Activated naive CD8-positive, alpha-beta T cell treated with anti-CD3 and anti-CD28 coated beads, Interleukin-2, amount 50 U/mL, for 16 hours (primary cell): ENCODE measurements at places on chromosomes 1 and 21.

DNA sequence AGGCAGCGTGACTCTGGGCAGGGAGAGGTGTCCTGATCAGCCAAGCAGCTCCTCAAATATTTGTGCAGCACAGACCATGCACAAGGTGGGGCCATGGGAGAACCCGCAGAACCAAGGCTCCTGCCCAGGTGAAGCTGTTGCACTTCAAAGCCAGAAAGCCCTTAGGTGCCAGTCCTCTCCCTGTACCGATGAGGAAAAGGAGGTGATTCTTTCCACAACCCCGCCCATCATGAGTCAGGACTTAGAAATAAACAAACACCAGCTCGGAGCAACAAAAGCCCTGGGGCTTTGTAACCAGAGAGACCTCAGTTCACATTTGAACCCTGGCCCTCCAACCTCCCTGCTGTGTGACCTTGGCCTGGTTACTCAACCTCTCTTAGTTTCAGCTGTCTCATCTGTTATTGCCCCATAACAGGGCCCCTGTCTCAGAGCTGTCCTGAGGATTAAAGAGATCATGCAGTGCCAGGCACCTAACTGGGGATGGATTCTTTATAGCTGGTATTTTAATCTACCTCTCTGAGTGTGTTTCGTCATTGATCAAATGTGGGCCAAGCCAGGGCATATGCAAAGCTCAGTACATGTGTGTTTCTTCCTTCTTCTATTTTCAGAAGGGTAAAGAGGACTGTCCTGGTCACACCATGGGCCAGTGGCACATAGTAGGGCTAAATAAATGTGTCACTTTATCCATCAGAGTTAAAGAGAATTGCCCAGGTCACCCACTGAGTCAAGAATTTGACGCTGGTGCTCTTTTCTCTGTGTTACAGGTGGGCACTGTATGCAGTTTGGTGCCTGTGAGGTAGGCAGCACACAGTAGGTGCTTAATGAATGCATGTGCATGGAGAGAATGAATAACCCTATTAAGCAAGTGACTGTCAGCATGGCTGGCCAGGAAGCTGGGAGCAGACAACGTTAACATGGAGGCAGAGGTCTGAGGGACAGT lies 1.4 kb downstream of the LDLRAD1 start:
- no peak for DNase-seq

- no peak for DNase-seq
These were observed 981.7 kb upstream of the B3GALT2 start for GRCh38 chr1:194167956-194168640.

GRCh38 chr1:199460933-199461332 lies 566.6 kb upstream of the NR5A2 start:
- no peak for DNase-seq

DNA sequence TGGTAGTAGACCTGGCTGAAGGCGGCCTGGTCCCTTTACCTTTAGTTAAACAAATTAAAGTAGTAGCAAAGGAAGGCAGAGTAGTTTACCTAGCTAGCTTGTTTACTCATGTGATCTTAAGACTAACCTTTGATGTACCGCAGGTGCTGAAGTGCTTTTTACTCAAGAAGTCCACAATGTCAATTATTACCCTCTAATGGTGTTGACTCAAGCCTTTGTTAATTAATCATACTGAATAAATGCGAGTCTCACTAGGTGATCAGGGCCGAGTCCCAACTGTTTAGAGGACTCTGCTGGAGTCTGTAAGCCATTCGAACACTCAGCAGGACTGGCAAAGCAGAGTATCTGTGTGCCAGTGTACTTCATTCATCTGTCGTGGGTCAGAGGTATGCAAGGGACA lies 381.1 kb upstream of the NCAM2 start:
- no peak for DNase-seq

DNA sequence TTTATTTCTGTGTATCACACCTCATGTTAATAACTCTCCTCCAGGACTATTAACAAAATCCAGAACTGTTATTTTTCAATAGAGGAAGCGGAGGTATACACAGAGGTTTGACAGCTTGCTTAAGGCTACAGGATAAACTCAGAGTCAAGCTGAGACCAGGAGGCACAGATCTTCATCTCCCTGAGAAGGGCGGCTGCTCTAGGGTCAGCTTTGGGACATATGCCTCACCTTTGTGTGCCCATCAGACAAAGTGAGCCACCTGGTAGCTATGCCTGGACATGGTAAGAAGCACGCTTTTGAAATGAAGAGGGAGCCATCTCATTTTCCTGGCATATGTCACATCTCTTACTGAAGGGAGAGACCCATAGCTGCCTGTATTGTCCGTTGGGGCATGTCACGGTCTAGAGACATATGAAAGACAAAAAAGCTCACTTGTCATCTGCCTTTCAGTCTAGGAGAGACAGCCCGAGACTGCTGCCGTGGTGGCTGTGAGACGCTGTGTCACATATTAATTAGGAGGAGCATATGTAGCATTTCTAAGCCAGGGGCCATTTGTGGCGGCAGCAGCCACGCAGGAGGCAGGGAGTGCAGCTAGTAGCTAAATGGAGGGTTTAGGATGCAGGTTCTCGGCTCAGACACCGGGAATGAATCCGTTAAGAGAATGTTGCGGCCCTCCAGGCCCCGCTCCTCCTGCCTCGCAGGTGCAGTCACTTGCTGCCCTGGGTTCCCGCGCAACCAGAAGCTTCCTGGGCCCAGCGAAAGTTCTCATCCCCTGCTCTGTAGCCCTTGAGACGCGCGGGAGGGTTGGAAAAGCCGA lies 161.3 kb upstream of the C1orf21 start:
- no peak for DNase-seq

- peak; percentile 27 for DNase-seq
These were observed 495 bp downstream of the PI4KB start for GRCh38 chr1:151326619-151327222.

GRCh38 chr1:77012066-77012465 lies 144.8 kb downstream of the ST6GALNAC5 start:
- no peak for DNase-seq

GRCh38 chr1:167328816-167329483 lies 108.3 kb downstream of the POU2F1 start:
- DNase-seq = no peak

DNA sequence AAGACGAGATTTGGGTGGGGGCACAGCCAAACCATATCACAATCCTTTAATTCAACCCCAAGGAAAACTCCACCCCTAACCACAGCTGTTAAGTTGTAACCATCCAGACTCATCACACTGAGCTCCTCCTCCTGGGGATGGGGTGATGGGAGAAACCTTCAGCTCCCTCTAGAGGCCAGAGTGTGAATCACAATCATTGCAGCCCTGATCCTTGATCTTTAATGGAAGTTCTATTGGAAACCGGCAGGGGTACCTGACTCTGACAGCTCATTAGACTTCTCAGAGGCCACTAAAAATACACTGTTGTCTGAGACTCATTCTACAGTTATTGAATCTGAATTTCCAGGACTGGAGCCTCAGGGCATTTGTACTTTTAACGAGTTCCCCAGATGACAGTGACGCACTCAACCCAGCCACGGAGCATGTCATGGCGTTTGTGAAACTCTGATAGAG lies 127.2 kb downstream of the IGSF21 start:
- no peak for DNase-seq

- DNase-seq = no peak
These were observed 49.9 kb downstream of the CHRM3 start for GRCh38 chr1:239436286-239436685.

- no peak for DNase-seq
These were observed 128.2 kb downstream of the ATP5PO start for GRCh38 chr21:33787431-33787830.

DNA sequence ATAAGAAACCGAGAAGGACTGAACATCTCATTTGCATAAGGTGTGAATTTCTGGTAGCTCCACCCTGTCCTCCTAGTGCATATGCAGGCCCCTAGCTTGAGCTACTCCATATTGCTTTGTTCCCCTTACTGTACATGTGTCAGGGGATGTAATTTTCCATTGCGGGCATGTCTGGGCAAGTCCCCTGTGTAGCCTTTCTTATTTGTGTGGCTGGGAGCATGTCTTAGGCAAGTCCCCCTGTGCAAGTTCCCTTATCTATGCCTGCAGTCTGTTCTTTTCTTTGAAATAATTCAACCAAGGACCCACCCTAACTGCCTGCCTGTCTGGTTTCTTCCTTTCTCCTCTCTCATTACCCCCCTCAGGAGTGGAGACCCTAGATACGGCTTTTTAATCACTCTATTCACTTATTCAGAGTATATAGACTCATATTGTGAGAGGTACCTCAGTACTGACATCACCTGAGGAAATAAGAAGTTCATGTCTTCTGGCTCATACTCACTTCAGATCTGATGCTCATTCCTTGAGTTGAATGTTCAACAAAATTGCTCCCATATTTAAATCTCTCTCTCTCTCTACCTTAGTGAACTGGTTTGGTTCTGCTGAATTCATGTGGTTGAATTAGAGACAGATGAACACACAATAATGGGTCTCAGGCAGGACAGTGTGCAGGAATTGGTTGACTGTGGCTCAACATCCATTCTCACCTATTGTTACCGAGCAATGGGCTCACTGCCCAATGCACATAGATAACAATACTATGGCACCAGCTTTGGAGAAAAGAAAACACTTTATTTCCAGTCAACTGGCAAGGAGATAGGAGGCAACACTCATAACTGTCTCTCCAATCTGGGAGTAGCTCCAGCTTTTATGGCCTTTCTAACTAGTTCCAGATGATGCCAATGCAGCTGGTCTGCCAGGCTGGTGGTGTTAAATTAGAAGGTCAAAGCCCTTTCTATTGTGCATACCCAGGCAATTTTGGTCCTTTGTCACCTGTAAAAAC lies 27.9 kb upstream of the NPL start:
- DNase-seq = no peak

- no peak for DNase-seq
These were observed 23.5 kb downstream of the GLIS1 start for GRCh38 chr1:53715478-53715877.

DNA sequence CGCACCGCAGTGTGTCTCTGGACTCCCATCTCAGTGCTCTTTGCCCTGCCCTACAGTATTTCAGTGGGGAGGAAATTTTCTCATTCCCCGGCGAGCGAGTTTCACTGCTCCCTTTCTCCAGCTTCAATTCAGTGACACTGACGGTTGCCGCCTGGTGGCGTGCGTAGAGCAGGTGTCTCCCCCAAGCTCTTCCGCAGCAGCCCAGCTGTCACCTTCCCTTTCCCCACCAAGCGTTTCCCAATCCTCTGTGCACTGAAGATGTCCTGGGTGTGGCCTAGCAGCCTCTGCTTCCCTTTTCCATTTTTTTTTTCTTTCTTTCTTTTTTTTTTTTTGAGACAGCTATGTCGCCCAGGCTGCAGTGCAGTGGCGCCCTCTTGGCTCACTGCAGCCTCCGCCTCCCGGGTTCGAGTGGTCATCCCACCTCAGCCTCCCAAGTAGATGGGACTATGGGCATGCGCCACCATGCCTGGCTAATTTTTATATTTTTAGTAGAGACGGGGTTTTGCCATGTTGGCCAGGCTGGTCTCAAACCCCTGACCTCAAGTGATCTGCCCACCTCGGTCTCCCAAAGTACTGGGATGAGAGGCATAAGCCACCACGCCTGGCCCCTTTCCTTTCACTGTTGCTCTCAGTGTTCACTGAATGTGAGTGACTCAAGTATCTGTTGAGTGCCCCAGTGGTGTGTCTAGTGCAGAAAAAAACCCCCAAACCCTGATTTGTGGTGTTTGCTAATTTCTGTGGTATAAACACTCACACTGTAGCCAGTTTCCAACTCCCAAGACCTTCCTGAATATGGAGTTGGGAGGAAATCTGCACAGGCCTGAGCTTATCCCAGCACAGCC lies 30.1 kb downstream of the TNFRSF1B start:
- DNase-seq = no peak

- no peak for DNase-seq
These were observed 16.0 kb downstream of the ABCA4 start for GRCh38 chr1:94104776-94105580.

DNA sequence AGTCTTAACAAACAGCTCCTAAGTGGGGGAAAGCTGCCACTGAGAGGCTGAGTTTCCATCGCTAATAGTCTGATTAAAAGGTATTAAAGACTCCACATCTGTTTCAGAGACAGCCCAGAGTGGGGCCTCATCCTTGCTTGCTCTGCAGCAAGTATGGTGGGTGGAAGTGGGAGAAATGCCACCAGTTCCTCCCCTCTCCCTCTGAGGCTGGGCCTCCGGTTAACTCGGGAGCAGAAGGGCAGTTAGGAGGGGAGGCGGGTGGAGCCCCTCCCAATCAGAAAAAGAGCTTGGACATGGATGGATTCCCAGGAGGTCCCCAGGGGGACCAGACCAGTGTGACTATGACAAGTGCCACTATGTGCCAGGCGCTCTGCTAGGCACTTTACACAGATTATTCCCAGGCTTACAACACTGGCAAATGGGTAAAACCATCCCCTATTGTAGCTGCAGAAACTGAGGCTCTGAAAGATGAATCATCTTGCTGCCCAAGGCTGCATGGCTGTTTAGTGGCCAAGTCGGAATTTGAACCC lies 11.4 kb upstream of the ASCL5 start:
- DNase-seq = no peak

DNA sequence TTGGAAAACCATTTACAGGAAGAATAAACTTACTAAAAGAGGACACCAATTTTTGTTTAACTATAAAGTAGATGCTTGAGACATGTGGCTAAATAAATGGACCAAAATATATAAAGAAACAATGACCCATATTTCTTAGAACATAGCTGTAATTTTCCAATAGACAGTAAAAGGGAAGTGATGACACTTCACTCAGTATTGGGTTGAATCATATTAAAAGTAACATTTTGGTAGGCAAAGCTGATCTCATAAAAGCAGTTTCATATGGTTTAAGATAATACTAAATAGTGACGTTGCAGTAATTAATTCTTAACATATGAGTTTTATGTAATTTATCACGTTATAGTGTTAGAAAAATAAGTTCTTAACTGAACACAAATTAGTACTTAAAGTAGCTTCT lies 308.9 kb upstream of the RUNX1 start:
- DNase-seq = no peak

DNA sequence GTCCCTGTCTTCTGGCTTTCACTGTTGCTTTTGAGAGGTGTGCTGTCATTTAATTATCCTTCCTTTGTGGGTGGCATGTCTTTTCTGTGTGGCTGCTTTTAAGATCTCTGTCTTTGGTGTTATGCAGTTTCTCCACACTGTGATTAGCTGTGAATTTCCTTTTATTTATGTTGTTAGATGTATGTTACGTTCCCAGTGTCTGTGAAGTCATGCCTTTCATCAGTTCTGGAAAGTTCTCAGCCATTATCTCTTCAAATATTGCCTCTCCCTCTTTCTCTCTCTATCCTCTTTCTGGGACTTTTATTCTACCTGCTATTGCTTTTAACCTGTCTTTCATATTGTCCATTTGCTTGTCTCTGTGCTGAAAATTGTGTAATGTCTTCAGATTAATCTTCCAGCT lies 21.0 kb upstream of the CSF3R start:
- no peak for DNase-seq
